ENCODE measurements at places on chromosomes 5 and 9. TPM values are rescaled to one million over a fixed set of nuclear protein-coding genes. Genes with fewer than 3 reads are reported as not detected.

Gene SPINK4
- total RNA-seq: not detected

Gene ANKRD34B
- not detected for total RNA-seq

Gene PTGES2
- 63.5 TPM for total RNA-seq

Gene UBQLN1
- 65.1 TPM for total RNA-seq

Gene UBAC1
- 36.4 TPM for total RNA-seq

Gene SLC31A1
- 15.4 TPM for total RNA-seq

Gene SHB
- 35.2 TPM for total RNA-seq

Gene TMEM38B
- 6.3 TPM for total RNA-seq

Gene CDK7
- total RNA-seq: 29.5 TPM

Gene HSD17B3
- 0.13 TPM for total RNA-seq

Gene PCDHA4
- 0.19 TPM for total RNA-seq

Gene ORM2
- total RNA-seq: not detected

Gene N4BP3
- 35.4 TPM for total RNA-seq

Gene PELO
- 29.1 TPM for total RNA-seq

Gene LCN15
- not detected for total RNA-seq

Gene ECSCR
- 281 TPM for total RNA-seq

Gene PAEP
- total RNA-seq: not detected

Gene ESM1
- total RNA-seq: 379 TPM

Gene PCDHGB7
- total RNA-seq: 12.3 TPM

Gene CDC25C
- total RNA-seq: 3.7 TPM

Gene SPATA31A3
- total RNA-seq: not detected

Gene LRRTM2
- 1.2 TPM for total RNA-seq

Gene CFAP90
- not detected for total RNA-seq

Gene HEMGN
- not detected for total RNA-seq

Gene FOXI1
- not detected for total RNA-seq

Gene AFAP1L1
- 137 TPM for total RNA-seq

Gene PPP3R2
- not detected for total RNA-seq

Gene DCAF12
- 17.9 TPM for total RNA-seq

Gene TXNDC8
- not detected for total RNA-seq

Gene SPATA31C1
- total RNA-seq: not detected

Gene FAM169A
- total RNA-seq: 4.3 TPM

Gene ADAMTS13
- 3.0 TPM for total RNA-seq

Gene ZDHHC11
- total RNA-seq: 2.1 TPM

Gene CCNB1
- 64.4 TPM for total RNA-seq

Gene ARHGAP26
- total RNA-seq: 9.7 TPM

Gene HTR1A
- total RNA-seq: not detected

Gene PCDHB11
- total RNA-seq: 0.16 TPM

Gene SLC46A2
- total RNA-seq: not detected

Gene RECK
- total RNA-seq: 5.5 TPM

Gene PHYKPL
- total RNA-seq: 25.3 TPM

All from bladder microvascular endothelial cell (primary cell).